ENCODE measurements at places on chromosomes 11 and 22.

DNA sequence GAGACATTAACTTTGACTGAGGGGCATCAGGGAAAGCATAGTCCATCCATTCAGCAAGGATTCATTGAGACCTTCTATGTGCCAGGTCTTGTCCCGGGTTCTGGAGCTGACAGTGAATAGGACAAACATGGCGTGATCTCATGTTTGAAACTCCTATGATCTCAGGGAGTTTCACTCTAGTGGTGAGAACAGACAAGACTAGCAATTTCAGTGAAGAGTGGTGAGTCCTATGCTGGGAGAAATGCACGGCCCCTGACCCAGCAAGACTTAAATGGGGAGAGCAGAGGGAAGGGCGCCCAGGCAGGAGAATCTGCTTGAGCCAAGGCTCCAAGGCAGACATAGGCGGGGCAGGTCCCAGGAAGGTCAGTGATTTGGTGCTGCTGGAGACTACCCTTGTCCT is 155.7 kb downstream of the CEP164 start:
- DNase-seq, result no peak

DNA sequence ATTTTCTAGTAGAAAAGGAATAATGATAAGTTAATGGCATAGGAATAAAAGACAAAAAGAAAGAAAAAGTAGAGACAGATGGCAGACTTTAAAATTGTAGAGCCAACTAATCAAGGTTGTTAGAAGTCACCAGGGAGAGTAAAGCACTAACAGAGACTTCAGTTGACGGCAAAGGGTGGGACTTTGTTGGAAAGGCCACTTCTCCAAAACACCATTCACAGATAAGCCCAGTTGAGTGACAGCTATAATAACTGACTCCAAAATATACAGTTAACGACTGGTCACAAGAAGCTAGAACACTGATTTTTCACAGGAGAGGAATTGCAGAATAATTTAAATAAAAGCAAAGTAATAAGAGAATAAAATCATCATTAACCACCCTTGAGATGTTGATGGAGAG is 16.0 kb upstream of the SOX6 start:
- no peak for DNase-seq

GRCh38 chr22:38125751-38126201 is 15.3 kb upstream of the BAIAP2L2 start:
- DNase-seq, result no peak

- no peak for DNase-seq
These were observed 23.4 kb upstream of the PIK3C2A start for GRCh38 chr11:17230867-17231851.

GRCh38 chr22:42970029-42970428 is 44.9 kb downstream of the PACSIN2 start:
- no peak for DNase-seq
